ENCODE measurements at places on chromosomes 12 and 14.

DNA sequence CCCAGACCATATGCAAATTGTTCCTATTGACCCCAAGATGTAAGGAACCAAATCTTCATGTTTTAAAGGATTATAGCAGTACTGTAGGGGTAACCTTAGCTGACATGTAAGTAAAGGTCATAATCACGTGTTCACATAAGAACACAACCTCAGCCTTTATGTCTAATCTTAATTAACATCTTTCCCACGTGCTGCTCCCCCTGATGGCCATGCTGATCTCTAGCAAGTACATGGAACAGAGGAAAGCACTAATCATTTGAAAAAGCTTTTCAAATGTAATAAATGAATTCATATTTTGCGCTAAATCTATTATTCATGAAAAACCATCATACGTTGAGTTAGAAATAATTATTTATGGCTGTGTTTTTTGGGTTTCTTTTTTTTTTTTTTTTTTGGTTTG, 30.5 kb upstream of the ITPR2 start:
- DNase-seq: no peak
- no peak overlapping the region for H3K27ac ChIP-seq
- H3K27me3 ChIP-seq: no peaks in the 10 kb centered on the region
- H3K4me3 ChIP-seq: no peak overlapping the region
- H3K36me3 ChIP-seq: no peaks in the 10 kb centered on the region

DNA sequence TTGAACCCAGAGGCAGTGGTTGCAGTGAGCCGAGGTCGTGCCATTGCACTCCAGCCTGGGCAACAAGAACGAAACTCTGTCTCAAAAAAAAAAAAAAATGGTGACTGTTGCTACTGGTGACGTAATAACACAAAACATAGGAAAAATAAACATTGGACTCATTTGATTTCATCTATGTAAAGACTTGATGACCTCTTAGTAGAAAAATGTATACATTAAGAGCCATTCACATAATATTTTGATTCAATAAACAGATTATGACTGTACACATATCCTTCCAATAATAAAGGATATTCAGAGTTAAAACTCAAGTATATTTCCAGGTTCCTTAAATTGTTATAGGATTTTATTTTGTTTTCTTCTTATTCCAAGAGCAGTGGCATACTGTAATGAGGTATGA, 65.7 kb upstream of the AEBP2 start:
- H3K36me3 ChIP-seq: no peaks in the 10 kb centered on the region
- H3K27ac ChIP-seq: no peak overlapping the region
- no peaks in the 10 kb centered on the region for H3K27me3 ChIP-seq
- no peak for DNase-seq

GRCh38 chr12:16473610-16474326, 126.3 kb downstream of the MGST1 start:
- no peaks in the 10 kb centered on the region for H3K36me3 ChIP-seq
- no peak overlapping the region for H3K27ac ChIP-seq
- no peaks in the 10 kb centered on the region for H3K4me1 ChIP-seq
- no peaks in the 10 kb centered on the region for H3K27me3 ChIP-seq
- DNase-seq: no peak
- H3K4me3 ChIP-seq: no peak overlapping the region

GRCh38 chr12:95117178-95117599, 43.8 kb upstream of the NR2C1 start:
- H3K36me3 ChIP-seq: no peaks in the 10 kb centered on the region
- H3K4me1 ChIP-seq: no peaks in the 10 kb centered on the region
- H3K4me3 ChIP-seq: no peak overlapping the region
- H3K27ac ChIP-seq: no peak overlapping the region
- peak; percentile 63 for DNase-seq

DNA sequence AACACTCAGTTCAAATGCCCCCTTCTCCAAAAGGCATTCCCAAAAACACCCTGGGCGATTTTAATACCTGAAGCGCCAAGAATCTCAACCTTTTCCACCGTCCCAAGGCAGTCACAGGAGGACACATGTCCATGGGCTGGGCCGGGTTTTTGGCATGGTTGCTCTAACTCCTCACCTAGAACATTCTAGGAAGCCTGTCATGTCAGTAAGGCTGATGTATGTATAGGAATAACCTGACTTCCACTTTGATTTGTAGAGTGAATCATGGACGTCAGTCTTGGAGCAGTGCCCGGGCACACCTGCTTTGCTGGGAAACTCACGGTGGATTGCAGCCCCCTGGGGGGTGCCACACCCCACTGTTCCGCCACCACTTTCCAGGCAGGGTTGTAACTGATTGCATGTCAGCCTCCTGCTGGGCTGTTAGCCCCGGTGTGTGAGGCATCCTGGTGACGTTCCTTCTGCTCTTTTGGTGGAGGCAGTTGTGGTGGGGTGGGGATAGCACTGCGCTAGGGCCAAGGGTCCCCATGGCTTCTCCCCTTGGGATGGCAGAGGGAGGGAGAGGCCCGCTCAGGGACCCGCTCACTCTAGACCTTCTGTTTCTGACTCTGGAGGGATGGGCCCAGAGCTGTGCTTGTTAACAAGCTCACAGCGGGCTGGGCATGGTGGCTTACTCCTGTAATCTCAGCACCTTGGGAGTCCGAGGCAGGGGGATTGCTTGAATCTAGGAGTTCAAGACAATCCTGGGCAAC, 35.2 kb upstream of the FAM181A start:
- DNase-seq: no peak
- no peaks in the 10 kb centered on the region for H3K36me3 ChIP-seq
- H3K27me3 ChIP-seq: no peaks in the 10 kb centered on the region
- H3K4me1 ChIP-seq: no peaks in the 10 kb centered on the region

DNA sequence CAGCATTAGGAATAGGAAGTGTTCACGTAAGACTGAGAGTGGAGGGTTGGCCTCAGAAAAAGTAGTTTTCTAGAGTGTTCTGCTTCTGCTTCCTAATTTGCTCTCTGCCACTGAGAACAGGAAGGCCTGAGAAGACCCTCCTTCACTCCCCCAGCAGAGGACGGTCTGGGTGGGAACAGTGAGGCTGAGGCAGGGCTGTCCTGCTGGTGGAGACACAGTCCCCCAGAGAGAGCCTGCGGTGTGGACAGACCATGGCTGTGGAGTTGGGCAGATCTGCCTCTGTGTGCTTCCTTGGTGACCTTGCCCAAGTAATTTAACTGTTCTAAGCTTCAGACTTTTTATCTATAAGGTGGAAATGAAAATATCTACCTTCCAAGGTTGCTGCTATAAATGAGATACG, 182.3 kb downstream of the DACT1 start:
- no peaks in the 10 kb centered on the region for H3K4me1 ChIP-seq
- no peak overlapping the region for H3K4me3 ChIP-seq
- H3K27me3 ChIP-seq: no peaks in the 10 kb centered on the region

GRCh38 chr12:19190292-19191031, 60.9 kb downstream of the PLEKHA5 start:
- H3K27ac ChIP-seq: no peak overlapping the region
- no peaks in the 10 kb centered on the region for H3K4me1 ChIP-seq
- no peak overlapping the region for H3K4me3 ChIP-seq
- no peaks in the 10 kb centered on the region for H3K36me3 ChIP-seq
- no peaks in the 10 kb centered on the region for H3K27me3 ChIP-seq

- DNase-seq: no peak
- H3K27me3 ChIP-seq: no peaks in the 10 kb centered on the region
- H3K4me1 ChIP-seq: no peaks in the 10 kb centered on the region
- H3K27ac ChIP-seq: no peak overlapping the region
Measured at GRCh38 chr14:32826404-32827082, 112.1 kb upstream of the NPAS3 start.

- no peak overlapping the region for H3K4me3 ChIP-seq
- no peaks in the 10 kb centered on the region for H3K4me1 ChIP-seq
- no peaks in the 10 kb centered on the region for H3K27me3 ChIP-seq
Measured at GRCh38 chr14:32675433-32675832, 263.2 kb upstream of the NPAS3 start.

- DNase-seq: no peak
- H3K36me3 ChIP-seq: no peaks in the 10 kb centered on the region
- no peaks in the 10 kb centered on the region for H3K27me3 ChIP-seq
Measured at GRCh38 chr12:1130164-1130563, 139.1 kb downstream of the ERC1 start.

DNA sequence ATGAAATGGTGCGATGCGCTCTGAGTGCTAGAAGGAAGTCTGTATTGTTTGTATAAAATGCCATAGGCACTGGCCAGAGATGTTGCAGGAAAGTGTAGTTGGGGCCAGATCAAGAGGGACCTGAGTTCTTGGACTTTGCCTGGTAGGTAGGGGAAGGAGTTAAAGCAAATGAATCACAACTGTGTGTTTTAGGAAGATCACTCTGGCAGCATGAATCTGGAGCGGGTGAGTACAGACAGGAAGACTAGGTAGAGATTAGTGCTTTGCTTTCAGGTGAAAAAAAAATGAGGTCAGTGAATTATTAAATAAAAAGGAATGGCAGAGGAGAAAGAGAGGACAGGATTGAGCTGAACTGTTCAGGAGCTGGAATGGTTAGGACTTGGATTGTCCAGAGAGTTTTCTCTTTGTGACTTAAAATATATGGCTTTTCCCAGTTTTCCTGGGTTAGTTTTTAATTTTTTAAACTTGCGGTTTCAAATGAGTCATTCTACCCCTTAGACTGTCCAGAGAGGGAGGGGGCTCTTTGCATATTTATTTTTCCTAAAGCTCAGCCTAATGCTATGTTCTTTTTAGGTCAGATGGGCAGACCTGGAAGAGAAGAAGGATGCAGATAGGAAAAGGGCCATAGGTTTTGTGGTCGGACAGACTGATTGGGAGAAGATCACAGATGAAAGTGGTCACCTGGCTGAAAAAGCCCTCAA, 41.1 kb downstream of the PROX2 start:
- no peak overlapping the region for H3K4me3 ChIP-seq
- peaks cover 11% of the 10 kb centered on the region for H3K36me3 ChIP-seq
- no peaks in the 10 kb centered on the region for H3K27me3 ChIP-seq
- peaks cover 55% of the 10 kb centered on the region for H3K4me1 ChIP-seq
- DNase-seq: no peak
- no peak overlapping the region for H3K27ac ChIP-seq

DNA sequence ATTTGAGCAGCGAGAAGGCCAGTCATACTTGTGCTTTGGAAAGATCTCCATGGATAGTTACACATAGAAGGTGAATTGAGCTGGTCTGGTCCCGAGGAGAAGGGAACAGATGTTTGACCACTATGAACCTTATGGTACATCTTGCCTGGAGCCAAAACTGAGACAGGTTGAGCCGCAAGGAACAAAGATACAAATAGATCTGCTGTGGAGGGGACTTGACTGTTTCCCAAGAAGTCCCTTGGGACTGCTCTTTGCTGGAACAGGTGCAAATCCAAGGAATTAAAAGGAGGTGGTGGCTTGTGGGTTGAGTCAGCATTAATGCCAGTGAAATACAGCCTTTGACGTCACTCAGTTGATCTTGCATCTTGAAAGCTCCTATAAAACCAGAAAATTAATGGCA, 68.8 kb upstream of the PRIMA1 start:
- no peaks in the 10 kb centered on the region for H3K27me3 ChIP-seq
- H3K4me1 ChIP-seq: no peaks in the 10 kb centered on the region
- H3K27ac ChIP-seq: no peak overlapping the region
- no peak overlapping the region for H3K4me3 ChIP-seq

- no peak overlapping the region for H3K4me3 ChIP-seq
- H3K27me3 ChIP-seq: no peaks in the 10 kb centered on the region
- H3K27ac ChIP-seq: no peak overlapping the region
Measured at GRCh38 chr12:89245090-89245489, 107.2 kb downstream of the DUSP6 start.

GRCh38 chr14:101177301-101177971, 273.9 kb upstream of the RTL1 start:
- no peak for DNase-seq
- no peak overlapping the region for H3K4me3 ChIP-seq
- H3K27ac ChIP-seq: no peak overlapping the region
- H3K27me3 ChIP-seq: no peaks in the 10 kb centered on the region
- H3K4me1 ChIP-seq: no peaks in the 10 kb centered on the region

DNA sequence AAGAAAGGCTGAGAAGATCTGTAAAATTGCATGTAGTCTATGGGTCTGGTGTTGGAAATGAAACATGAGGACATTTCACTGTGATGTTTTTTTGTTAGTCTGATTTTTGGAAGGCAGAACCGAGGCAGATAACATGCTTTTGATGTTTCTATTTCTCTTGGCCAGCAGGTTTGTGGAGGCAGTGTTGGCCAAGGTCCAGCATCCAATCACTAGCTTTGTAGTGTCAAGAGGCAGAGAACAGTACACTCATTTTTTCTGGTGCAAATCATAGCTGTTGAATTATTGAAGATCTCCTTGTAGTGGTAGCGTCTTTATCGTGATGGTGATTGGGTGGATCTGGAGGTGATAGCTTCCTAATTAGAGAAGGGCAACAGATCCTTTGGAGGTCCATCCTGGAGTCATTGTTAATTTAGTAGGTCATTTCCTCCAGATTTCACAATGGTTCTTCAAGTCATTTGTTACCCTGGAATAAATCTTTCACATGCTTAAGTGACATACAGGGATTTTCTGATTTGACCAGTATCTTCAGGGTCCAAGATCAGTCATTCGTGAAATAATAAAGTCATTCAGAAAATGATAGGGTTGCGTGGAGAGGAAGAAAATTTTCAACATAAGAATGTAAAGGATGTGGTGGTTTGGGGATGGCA, 252.4 kb upstream of the CPNE8 start:
- H3K27me3 ChIP-seq: no peaks in the 10 kb centered on the region
- H3K4me3 ChIP-seq: no peak overlapping the region
- H3K36me3 ChIP-seq: no peaks in the 10 kb centered on the region
- no peak for DNase-seq
- no peak overlapping the region for H3K27ac ChIP-seq

DNA sequence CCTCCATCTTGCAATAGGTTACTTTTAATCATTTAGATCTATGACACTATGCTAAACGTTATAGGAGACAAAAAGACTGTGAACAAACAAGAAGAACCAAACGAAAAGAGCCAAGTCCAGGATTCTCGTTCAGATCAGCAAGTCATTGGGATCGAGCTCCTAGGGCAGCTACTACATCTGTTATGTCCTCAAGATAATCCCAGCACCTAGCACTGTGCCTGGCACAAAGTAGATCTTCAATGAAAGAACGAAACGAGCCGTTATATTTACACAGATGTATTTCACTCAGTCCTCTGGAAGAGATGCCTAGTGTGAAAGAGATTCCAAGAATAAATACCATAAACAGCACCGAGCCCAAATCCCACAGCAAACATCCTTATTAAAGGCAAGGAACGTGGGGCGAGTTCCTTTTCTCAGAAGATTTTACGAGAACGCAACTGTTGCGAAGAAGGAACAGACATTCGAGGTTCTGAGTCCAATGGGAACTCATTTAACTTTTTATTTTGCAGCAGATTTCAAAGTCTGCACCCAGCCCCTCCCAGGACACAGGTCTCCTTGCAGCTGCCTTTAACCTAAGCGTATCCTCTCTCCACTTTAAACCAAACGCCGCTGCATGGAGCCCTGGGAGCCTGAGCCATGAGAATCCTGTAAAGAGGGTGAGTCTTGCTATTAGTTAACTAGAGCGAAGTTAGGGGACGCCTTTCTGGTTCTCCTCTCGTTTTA, 544 bp upstream of the TDP1 start:
- H3K4me3 ChIP-seq: peak overlapping the region; percentile 62
- peaks cover 4% of the 10 kb centered on the region for H3K36me3 ChIP-seq
- no peaks in the 10 kb centered on the region for H3K27me3 ChIP-seq
- peaks cover 39% of the 10 kb centered on the region for H3K4me1 ChIP-seq
- peak overlapping the region; percentile 97 for H3K27ac ChIP-seq

DNA sequence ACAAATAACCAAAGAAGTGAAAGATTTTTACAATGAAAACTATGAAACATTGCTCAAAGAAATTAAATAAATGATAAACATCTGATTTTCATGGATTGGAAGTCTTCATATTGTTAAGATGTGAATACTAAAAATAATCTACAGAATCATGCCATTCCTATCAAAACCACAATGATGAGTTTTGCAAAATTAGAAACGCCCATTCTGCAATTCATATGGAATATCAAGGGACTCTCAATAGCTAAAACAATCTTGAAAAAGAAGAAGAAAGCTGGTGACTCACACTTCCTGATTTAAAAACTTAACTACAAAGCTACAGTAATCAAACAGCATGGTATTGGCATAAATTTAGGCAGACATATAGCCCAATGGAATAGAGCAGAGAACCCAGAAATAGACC, 40.2 kb upstream of the CCT2 start:
- no peaks in the 10 kb centered on the region for H3K36me3 ChIP-seq
- H3K27ac ChIP-seq: no peak overlapping the region
- H3K4me3 ChIP-seq: no peak overlapping the region
